ENCODE measurements at places on chromosomes 7 and 10.

GRCh38 chr7:152521420-152522337 lies 85.9 kb upstream of the KMT2C start:
- DNase-seq: no peak

- no peak for DNase-seq
Observed at GRCh38 chr7:30933124-30933974, 21.7 kb downstream of the AQP1 start.

DNA sequence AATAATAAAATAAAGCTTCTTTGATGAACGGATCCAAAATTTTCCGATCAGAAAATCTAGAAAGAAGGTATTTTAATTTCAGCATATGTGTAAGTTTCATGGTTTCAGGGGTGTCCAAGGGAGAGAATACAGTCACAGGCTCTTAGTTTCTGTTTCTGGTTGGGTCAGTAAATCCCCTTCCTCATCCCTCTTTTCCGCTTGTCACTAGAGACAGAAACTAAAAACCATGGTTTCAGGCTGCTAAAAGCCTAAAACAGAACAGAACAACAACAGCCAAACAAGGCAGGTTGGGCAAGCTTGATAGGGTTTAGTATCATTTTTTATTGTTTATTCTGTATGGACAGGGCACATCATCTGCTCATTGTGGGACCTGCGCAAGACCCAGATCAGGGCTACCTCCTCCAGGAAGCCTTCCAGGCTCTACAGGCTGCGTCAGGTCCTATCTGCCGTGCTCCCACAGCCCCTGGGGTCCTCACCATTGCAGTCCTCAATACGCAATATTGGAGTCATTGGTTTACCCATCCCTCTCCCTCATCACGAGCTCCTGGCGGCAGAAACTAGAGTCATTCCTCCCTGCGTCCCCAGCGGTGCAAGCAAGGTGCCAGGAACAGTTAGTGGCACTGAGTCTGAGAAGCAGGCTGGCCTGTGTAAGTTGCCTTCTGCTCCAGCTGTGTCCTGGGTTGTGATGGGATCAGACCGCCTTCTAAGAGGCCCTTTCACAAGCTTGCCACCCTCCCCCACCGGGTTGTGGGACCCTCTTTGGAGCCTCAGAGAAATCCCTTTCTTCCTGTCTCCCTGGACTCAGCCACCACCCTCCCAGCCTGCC lies 70.2 kb upstream of the CUX1 start:
- DNase-seq: no peak

DNA sequence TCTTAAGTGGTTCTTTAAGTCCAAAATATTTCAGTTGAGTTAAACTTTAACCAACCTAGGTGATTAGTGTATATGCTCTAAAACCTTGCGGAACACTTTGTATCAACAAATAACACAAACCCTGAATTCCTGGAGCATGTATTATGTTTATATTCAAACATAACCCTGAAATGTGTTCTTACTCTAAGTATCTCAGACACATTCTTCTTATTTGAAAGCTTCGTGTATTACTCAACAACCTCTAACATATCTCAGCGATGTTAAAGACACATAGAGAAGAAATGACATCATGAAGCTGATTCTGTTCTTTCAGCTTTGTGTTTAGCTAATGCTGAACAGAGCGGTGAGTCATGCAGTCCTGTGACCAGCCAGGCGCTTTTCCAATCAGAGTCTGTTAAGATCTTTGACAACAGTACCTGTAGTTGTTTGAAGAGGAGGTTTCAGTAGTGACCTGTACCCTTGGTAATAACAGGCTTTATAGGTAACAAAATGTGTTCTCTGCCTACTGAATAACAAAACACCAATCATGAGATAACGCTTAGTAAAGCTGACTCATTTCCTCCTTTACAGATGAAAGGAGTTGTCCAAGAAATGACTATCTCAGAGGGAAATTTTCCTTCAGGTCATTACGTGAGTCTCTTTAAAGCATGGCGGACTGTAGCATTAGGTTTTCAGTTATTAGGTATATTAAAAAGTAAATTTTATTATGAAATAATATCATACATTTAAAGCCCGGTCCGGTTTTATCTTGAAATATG lies 67.3 kb upstream of the KLF6 start:
- DNase-seq: no peak

- no peak for DNase-seq
Observed at GRCh38 chr10:4658777-4659176, 167.2 kb upstream of the AKR1E2 start.

DNA sequence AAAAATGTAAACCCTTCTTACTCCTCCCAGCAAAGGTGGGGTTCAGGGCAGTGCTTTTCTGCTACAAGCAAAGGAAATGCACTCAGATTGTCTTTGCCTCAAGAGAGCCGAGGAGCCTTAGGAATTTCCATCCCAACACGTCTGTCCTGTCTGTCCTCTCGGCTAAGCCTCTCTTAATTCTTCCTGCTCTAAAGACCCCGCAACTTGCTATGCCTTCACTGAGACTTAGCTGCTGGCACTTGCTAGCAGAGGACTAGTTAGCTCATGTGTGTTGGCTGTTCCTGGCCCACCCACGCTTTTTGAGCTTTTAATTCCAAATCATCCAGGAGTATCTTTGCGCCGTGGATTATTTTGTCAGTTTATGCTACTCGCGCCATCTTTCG lies 481 bp upstream of the NPM3 start:
- no peak for DNase-seq

GRCh38 chr10:110765513-110766319 lies 106.0 kb upstream of the PDCD4 start:
- DNase-seq: no peak

DNA sequence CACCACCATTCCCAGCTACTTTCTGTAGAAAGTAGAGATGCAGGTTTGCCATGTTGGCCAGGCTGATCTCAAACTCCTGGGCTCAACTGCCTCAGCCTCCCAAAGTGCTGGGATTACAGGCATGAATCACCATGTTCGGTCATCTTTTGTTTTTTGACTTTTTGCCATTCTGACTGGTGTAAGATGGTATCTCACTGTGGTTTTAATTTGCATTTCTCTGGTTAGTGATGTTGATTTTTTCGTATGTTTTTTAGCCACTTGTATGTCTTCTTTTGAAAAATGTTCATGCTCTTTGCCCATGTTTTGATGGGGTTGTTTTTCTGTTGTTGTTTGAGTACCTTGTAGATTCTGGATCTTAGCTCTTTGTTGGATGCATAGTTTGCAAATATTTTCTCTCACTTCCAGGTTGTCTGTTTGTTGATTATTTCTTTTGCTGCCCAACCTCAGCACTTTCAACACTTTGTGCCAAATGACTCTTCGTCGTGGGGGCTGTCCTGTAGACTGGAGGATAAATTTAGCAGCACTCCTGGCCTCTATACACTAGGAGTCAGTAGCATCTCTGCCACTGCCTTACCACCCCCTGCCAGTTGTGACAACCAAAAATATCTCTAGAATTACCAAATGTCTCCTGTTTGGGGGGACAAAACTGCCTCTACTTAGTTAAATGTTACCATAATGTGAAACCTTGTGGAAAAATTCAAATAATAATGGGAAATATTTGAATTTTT lies 6.5 kb upstream of the CPED1 start:
- DNase-seq: no peak

- DNase-seq: no peak
Observed at GRCh38 chr7:18570441-18570840, 74.9 kb downstream of the HDAC9 start.

DNA sequence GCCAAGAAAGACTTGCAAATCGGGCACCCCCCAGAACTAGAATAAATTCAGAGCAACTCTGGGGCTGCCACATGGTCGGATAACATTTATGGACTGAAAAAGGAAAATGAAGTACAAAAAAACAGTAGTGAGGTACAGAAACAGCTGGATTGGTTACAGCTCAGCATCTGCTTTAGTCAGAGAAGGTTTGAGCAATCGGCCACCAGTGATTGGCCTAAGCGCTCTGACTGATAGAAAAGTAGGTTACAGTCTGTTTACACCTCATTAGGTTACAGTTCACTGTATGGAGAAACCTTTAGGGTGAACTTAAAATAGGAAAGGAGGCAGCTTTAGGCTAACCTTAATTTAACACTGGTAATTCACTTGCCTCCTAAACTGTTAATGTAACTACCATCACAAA lies 102.0 kb upstream of the DKK1 start:
- no peak for DNase-seq

- DNase-seq: no peak
Observed at GRCh38 chr10:94710578-94710977, 27.0 kb downstream of the CYP2C18 start.

DNA sequence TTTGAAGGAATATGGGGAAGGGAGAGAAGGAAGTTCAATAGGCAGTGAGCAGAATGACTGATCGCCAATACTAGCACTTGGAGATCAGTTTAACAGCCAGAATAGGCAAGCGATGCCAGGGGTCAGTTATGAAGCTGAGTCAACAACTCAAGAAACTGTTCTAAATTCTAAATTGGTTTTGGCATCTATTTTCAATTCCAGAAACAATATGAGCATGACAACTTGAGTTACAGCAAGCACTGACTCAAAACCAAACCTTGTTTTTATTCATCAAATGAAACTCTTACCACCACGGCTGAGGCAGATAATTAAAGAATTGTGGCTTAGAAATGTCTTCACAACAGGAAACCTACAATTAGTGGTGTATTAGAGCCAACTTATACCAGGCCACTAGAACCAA lies 180.5 kb upstream of the ASAH2 start:
- no peak for DNase-seq

- no peak for DNase-seq
Observed at GRCh38 chr7:33727315-33727714, 178.0 kb upstream of the BMPER start.

- DNase-seq: no peak
Observed at GRCh38 chr7:107661081-107661864, 645 bp downstream of the SLC26A4 start.

- no peak for DNase-seq
Observed at GRCh38 chr10:22925088-22925487, 2.8 kb upstream of the ARMC3 start.

Measured in cortex of kidney (tissue), 1 donor.